ENCODE measurements at places on chromosomes 13 and 19.

- DNase-seq = no peak
These were observed 2.3 kb downstream of the ITGBL1 start for GRCh38 chr13:101454767-101455166.

DNA sequence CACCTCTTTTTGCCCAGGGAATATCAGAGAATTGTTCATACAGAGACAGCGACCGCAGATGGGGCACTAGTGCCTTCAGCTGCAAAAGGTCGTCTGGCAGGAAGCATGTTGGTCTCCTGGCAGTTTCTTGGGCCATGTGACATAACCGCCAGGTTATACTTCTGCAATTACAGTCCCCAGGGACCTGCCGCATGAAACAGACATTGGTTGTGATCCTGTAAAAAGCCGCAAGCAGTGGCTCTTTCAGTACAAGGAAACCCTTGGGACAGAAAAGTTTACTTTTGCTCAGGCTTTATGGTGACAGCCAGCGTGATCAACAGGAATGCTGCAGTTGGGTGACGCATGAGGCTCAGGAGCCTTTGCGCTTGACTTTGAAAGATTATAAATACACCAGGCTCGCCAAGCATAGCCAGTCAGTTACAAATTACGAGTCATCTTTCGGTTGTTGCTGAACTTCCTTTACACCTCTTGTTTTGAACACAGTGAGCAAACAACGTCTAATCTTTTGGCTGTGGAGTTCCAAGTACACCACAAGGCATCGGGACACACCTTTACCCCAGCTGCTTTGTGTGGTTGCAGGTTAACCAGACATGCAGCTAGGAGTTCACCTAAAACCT, 50.5 kb upstream of the UBE2L5 start:
- peak; percentile 44 for DNase-seq

- no peak for DNase-seq
These were observed 2.6 kb downstream of the CAB39L start for GRCh38 chr13:49441312-49441711.

DNA sequence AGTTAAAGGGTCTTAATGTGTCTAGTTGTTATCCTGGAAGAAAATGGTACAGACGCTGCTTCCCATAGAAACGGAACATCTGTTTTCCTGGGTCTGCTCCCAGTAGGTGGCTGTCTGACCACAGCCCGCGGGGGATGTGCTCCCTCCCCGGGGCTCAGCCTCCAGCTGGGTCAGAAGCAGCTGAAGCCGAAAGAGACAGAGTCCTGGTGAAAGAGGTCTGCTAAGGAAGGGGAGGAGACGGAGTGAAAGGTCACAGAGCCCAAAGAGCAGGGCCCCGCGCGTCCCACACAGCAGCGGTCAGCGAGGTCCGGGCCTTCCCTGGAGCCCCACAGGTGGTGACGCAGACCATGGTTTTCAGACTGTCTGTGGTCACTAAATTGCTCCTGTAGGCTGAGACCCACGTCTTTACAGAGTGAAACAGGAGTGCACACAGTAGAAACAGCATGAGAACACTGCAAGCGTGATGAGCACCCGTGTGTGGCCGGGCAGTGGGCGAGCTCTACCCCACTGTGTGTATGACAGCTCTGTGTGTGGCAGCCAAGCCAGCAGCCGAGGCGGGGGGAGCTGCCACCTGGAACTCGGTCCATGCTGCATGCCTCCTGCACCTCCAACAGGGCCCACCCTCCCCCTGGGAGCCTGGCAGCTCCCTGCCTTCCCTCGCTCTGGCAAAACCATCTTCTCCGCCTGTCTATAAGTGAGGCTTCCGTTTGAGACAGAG, 52.0 kb upstream of the C13orf46 start:
- DNase-seq = no peak

DNA sequence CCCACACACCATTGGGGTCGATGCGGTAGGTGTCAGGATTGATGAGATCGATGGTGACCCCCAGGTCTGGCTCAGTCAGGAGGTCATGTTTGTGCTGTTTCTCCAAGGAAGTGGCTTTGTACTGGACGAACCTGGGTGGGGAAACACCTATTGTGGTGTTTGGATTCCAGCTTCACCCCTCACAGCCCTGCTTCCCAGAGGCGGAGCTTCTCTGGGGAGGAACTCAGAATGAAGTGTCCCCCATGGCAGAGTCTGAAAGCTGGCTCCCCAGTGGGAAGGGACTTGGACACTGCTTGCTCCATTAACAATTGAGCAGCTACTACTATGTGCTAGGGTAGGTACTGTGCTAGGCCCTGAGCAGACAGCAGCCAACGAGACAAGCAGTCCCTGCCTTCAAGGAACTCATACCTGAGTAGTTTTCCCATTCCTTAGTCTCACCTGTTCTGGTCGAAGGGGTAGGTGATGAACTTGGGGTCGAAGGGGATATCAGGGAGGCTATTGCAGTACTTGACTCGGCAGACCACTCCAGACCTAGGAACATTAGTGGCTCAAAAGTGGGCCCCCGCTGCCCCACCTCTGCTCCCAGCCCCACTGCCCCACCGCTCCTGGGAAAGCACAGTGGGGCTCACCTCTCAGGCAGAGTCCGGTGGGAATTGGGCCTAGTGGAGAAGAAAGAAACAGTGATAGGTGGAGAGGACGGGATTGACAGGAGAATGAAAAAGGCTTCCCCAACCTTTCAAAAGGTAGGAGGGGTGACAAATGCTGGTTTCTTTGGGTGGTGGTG, 1.1 kb downstream of the PAF1 start:
- DNase-seq = no peak

DNA sequence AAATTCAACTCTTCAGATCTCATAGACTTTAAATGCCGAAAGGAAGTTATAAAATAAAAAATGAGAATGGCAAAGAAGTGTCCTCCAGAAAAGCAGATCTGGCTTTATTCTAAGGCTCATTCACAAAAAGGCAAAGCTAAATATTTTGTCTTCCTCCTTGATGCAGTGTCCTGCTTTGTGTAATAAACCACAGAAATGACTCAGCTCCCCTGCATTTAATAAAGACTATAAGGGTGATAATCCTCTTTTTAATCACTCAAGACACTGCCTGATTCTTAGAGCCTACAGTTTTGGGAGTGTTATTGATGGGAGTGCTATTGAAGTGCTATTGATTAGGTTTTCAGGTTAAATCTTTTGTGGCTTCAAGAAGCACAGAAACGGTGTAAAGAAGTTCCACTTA, 482.0 kb downstream of the PCDH20 start:
- DNase-seq = no peak

DNA sequence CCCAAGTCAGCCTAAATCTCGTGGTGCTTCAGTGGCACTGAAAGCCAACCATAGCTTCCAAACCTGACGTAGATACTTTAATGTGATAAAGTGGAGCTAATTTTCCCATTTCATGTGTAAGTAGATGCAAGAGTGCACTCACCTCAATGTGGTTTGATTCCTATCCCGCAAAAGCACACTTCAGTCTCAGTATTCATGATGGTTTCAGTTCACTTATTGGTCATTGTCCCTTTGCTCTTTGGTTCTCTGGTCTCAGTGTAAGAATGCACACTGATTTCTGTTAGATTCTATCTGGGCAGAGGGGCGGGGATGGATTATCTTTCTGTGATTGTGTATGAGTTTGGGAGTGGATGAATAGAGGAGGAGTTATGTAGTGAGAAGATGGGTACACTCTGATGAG, 340.6 kb downstream of the KCNRG start:
- no peak for DNase-seq

GRCh38 chr13:110306960-110307766, at the start of the genes COL4A1 and COL4A2:
Gene COL4A1 (minus strand): TSS chr13:110307157. CDS start chr13:110307027, 130 bp downstream.
Gene COL4A2 (plus strand): TSS chr13:110307284. CDS start chr13:110307904, 620 bp downstream.
- DNase-seq = no peak

DNA sequence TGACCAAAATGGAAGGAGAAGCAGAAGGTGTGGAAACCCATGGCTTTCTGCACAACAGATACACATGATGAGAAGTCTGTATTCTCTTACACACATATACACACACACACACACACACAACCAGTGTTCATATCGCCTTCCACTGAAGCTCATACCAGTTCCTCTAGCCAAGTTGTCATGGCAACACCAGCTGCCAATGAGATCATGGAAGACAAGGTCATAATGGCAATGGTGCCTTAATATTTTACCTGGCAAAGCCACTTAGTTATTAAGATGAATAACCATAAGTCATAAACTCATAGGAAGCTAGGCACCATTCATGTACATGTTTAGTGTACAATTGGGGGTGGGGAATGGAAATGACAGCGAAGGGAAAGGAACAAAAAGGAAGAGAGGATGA, 2.6 kb upstream of the DHRS12 start:
- peak; percentile 7 for DNase-seq

Data from NCI-H1436 (cell line).